Activated CD8-positive, alpha-beta memory T cell treated with anti-CD3 and anti-CD28 coated beads for 4 hours (primary cell): ENCODE measurements at places on chromosomes 16 and 17.

GRCh38 chr16:73955702-73956101 is 340.9 kb upstream of the PSMD7 start:
- DNase-seq, result no peak

DNA sequence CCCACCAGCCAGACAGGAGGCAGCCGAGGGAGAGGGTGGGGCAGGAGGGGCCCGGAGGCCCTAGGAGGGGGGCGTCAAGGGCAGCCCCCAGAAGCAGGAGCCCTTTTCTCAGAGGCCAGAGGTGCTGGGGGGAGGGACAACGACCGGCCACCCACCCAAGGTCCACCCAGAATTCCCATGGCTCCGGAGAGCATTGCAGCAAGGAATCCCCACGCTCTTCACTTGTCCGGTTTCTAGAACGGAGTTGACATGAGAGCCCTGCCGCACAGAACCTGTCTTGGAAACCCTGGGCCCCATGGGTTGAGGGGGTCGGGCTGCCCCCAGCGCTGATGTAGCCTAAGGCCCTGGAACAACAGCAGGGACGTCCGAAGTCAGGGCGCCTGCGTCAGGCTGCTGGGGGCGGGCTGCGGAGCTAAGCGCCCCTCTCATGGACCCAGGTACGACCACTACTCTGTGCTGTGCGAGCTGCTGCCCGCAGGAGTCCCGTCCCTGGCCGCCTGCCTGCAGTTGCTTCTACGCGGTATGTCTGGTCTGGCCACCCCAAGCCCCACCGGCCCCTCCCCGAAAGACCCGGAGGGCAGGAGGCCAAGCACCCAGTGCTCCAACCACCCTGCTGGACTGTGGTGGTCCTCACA is 11.2 kb downstream of the CYBC1 start:
- DNase-seq, result no peak

- no peak for DNase-seq
Observed at GRCh38 chr17:64218066-64218465, 45.0 kb downstream of the TEX2 start.

DNA sequence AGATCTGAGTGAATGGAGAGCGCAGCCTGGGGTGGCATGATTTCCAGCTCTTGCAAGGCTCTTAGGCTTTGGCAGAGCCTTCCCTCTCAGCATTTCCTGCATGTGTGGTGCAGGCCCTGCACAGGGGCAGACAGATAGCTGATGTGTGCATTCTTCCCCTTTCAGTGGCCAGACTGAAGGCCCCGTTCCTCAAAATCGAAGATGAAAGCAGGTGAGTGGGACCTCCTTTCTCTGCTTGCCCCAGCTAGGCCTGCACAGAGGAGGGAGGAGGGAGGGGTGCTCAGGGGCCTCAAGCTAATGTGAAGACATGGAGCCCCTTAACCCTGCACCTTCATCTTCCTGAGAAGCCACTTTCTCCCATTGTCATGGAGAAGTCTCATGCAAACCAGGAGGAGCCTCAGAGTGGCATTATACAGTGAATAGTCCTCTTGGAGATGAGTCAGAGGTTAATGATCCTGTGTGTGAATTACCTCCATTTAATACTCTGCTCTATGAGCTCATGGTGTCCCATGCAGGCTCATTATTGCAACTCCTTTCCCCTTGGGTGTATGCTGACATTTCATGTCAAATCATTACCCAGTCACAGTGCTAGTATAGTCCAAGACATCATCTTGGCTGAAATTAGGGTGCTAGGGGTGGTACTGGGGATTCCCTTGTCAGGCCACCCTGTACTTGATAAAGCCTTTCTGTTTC is 20.4 kb upstream of the ADAM11 start:
- DNase-seq, result no peak

DNA sequence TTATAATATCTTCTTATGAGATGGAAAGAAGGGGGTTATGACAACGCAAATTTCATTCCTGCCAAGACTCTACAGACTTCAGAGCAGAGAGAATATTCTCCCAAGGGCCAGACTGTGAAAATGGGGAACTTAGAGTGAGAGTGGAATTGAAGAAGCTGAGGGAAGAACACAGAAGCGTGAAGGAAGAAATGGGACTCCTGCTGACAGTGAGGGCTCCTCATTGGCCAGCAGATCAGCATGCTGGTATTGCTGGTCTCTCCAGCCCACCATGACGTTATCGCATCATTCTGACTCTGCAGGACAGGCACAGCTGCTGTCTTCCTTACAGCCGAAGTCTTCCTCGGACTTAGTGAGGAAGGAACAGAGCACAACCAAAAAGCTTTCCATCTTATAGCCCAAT is 24.3 kb downstream of the CCL4 start:
- DNase-seq, result no peak

DNA sequence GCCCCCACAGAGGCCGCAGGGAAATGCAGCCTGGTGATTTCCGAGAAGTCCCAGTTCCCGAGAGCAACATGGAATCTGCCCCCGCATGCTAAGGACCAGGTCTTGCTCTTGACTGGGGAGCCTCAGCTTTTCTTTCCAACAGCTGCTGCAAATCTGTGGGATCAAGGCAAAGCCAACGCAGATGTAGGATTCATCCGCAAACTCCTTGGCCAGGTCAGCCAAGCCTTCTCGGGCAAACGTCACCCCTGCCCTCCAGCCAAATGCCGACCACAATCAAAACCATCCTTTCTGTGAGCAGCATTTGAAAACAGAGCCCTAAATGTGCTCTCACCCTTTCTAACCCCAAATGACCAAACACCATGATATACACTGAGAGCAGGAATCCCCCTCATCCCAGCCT is 54.0 kb downstream of the MRM3 start:
- DNase-seq, result no peak

GRCh38 chr17:47720754-47721533 is 12.1 kb upstream of the TBX21 start:
- peak; percentile 97 for DNase-seq

DNA sequence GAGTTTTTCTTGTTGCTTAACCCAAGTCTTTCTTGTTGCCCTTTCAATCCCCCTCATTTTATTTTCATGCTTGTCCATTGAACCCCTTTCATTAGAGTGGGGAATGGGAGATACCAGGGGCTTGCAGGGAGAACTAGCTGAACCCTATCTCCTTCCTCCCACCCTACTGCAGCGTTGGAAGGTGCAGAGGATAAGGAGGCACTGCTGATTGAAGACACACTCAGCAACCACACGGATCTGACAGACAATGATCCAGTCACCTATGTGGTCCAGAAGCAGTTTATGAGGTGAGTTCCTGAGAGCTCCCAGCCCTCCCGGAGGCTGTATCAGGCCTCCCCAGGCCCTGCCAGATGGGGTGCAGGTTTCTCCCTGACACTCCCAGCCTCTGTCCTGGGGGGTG is 32.5 kb downstream of the ANKRD40 start:
- DNase-seq, result no peak

- no peak for DNase-seq
Observed at GRCh38 chr17:720706-721539, 6.3 kb upstream of the VPS53 start.
